GF-D8 (cell line): ENCODE measurements at places on chromosomes 6 and 20.

DNA sequence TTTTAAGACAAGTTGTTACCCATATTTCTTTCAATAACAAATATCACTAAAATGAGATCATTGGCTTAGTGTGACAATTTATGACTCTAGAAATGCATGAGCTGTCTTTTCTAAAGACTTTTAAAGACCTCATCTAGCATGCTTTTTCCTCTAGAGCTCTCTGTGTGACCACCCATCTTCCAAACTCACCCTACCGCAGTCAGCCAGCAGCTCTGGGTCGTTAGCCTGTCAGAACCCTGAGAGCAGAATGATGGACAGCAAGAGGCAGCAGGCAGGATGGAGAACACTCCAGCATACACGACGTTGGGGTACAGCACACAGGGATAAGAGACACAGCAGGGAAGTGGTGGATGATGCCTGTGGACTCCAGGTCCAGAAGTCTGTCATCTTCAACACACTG, 45.1 kb upstream of the TBX18 start:
- DNase-seq = no peak

DNA sequence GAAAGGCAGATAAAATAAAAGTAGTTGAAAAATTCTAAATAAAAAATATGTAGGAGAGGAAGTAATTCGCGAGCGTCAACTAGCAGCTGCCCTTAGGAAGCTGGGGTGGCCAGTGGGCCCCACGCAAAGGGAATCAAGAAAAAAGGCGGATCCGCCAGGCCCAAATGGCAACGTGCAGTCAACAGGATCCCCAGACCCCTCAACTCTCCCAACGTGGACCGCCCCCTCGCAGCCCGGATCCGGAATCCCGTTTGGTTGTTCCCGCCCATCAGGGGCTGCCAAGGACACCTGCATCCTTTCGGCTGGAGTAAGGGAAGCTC, 296 bp downstream of the DZANK1 start:
- no peak for DNase-seq

- no peak for DNase-seq
Observed at GRCh38 chr6:147704691-147705090, 196.2 kb downstream of the SAMD5 start.

GRCh38 chr20:62741191-62741691, 32.6 kb downstream of the NTSR1 start:
- DNase-seq = no peak

GRCh38 chr6:56172144-56172543, 75.2 kb downstream of the COL21A1 start:
- DNase-seq = no peak

DNA sequence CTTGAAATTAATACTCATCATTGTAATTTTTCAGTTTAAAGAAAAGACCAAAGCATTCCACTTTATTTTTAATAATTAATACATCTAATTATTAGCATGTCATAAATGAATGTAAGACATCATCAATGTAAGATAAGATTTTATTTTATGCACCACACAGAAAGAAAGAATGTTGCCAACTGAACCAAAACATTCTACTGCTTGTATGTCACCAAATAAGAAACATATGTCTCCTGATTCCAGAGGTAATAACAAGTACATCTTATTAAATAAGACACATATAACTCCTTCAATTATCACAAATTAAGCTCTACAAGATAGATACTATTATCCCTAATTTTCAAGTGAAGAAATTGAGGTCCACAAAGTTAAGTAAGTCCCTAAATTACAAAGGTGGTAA, 189.5 kb downstream of the GMDS start:
- no peak for DNase-seq

GRCh38 chr6:32329141-32329540, 42.6 kb downstream of the TSBP1 start:
- DNase-seq = no peak

DNA sequence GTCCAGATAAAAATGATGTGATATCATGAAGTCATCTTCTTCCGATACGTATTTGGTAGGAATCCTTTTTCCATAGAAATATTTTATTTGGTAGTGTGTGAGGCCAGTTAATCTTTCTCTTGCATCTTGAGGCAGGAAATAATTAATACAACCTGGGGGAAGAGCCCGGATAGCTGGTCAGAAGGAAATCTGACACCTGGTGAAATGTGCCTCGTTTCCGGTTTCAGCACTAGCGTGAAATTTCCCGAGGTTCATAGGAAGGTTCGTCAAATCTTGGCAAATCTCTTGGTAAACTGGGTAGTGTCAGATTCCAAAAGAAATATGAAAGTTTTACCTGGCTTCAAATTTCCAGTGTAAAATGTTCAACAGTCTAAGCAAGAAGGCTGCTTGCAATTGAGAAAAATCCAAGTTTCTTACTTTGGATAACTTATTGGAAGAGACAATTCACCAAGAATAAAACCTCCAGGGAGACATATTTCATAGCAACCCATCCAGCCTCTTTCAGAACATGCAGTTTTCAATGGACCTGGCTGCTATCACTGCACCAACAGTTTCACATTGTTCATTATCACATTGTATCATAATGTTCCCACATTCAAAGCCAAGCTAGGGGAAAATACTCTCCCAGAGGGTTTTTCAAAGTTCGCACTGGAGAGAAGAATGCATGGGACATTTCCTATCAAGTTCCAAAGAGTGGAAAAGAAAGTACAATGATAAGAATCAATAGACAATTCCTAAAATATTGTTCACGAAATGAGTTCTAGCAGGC, 454.5 kb upstream of the CITED2 start:
- no peak for DNase-seq

DNA sequence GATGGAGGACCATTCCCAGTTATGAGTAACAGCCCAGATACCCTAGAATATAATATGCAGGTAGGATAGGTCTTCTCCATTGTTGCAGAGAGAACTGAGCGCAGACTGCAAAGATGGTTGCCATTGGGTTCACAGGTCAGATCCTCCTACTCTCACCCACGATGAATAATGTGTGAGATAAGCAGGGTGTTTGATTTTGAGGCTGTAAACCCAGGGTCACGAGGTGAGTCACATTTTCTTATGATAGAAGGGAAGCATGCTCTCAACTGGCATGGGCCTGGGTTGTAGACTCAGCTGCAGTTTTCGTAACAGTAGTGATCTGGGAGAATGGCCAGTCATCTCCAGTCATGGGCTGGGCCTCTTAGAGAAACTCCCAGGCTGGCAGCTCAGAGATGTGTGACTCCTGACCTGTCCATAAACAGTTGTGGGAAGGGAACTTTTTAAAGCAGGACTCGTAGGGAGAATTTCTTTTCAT, 74.2 kb downstream of the CD164 start:
- DNase-seq = peak; percentile 60

- no peak for DNase-seq
Observed at GRCh38 chr6:157188213-157188612, 135.1 kb downstream of the TMEM242 start.

DNA sequence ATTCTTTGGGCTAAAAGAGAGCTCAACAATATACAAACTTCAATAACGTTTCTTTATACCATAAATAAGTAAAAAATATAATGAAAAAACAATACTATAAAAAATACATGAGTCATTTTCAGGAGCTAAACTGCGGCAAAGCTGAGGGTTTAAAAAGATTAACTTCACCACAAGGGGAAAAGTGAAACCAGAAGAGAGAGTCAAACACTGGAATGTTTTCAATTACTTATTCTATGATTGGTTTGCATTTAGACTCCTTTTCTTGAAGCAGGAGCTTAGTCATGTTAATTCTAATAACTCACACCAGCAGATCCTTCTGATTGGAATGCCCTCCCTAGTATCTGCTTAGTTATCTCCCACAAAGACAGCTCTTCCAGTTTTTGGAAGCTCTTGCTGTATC, 627.3 kb downstream of the UTRN start:
- no peak for DNase-seq

- DNase-seq = no peak
Observed at GRCh38 chr6:157172231-157172701, 151.1 kb downstream of the TMEM242 start.

- peak; percentile 36 for DNase-seq
Observed at GRCh38 chr6:32883789-32884188, 29.8 kb downstream of the PSMB9 start.

DNA sequence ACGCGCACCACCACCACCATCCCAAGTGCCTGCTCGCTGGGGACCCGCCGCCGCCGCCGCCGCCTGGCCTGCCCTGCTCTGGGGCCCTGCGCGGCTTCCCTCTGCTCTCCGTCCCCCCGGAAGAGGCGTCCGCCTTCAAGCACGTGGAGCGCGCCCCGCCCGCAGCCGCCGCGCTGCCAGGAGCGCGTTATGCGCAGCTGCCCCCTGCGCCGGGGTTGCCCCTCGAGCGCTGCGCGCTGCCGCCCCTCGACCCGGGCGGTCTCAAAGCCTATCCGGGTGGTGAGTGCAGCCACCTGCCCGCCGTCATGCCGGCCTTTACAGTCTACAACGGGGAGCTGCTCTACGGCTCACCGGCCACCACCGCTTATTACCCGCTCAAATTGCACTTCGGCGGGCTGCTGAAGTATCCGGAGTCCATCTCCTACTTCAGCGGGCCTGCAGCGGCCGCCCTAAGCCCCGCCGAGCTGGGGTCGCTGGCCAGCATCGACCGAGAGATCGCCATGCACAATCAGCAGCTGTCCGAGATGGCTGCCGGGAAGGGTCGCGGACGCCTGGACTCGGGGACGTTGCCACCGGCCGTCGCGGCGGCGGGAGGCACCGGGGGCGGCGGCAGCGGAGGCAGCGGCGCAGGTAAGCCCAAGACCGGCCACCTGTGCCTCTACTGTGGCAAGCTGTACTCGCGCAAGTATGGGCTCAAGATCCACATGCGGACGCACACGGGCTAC, 7.2 kb downstream of the PRDM13 start:
- no peak for DNase-seq

- DNase-seq = peak; percentile 26
Observed at GRCh38 chr6:116287689-116288282, 8.1 kb upstream of the TSPYL1 start.

- no peak for DNase-seq
Observed at GRCh38 chr20:23043376-23043775, 6.1 kb downstream of the THBD start.

GRCh38 chr6:13554929-13555333, 19.5 kb upstream of the SIRT5 start:
- DNase-seq = no peak

DNA sequence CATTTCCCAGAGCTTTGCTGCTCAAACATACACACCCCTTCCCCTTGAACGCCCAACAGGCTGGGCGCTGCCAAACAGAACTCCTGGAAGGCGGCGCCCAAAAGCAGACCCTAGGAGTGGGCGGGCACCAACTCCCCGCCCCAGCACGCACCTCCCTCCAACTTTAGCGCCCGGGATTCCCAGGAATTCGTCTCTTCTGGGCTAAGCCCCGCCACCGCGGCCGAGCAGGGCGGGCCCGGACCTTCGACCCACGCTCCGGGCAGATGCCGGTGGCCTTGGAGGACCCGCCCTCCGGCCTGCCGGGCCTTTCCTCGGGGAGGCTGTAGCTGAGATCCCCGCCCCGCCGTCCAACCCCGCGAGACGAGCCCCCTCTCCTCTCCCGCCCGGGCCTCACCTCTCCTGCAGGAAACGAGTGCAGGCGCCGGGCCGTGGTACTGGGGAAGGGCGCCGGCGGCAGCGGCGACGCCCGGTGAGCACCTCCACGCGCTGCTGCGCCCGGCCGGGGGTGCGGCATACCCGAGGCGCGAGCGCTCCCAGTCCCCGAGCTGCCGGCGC, 659 bp downstream of the MCUR1 start:
- DNase-seq = peak; percentile 27

GRCh38 chr20:13648291-13649228, 9.8 kb upstream of the TASP1 start:
- DNase-seq = no peak

DNA sequence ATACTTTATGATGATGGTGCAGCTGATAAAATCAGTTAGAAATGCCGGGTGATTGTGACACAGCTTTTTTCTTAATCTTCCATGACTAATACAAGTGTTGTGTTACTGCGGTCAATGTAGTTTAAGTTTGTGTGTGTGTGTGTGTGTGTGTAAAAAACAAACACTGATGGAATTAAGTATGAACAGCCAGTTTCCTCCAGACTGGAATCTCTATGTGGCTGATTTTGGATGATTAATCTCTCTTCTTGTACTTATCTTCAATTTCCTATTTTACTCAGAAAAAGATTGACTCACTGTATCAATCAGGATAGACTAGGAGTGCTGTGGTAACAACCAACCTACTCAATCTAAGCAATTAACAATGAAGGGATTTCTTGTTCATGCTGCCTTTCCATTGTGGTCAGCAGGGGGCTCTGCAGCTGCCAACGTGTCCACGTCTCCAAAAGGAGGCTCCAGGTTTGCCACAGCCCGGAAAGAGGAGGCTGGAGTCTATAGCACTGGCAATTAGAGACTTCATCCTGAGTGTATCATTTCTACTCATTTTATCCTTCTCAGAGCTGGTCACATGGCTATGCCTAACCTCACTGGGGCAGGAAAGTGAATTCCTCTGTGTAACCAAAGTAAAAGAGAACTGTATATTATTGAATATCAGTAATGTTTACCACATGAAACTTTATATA, 107.7 kb downstream of the CD109 start:
- no peak for DNase-seq

DNA sequence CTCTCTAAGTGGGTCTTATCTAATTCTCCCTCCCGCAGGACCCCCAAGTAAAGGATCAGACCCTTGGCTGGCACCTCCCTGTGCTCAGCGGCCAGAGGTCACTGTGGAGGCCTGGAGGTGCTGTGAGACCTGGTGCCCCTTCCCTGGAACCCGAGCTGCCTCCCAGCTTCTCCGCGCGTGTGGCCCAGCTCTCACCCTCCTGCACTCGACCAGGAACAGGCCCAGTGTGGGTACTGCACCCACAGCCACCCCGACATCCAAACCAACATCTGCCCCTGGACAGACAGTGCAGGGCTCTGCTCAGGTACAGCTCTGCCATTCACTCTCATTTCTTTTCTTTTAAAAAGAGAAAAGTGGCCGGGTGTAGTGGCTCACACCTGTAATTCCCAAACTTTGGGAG, 42.4 kb downstream of the TMEM242 start:
- no peak for DNase-seq

DNA sequence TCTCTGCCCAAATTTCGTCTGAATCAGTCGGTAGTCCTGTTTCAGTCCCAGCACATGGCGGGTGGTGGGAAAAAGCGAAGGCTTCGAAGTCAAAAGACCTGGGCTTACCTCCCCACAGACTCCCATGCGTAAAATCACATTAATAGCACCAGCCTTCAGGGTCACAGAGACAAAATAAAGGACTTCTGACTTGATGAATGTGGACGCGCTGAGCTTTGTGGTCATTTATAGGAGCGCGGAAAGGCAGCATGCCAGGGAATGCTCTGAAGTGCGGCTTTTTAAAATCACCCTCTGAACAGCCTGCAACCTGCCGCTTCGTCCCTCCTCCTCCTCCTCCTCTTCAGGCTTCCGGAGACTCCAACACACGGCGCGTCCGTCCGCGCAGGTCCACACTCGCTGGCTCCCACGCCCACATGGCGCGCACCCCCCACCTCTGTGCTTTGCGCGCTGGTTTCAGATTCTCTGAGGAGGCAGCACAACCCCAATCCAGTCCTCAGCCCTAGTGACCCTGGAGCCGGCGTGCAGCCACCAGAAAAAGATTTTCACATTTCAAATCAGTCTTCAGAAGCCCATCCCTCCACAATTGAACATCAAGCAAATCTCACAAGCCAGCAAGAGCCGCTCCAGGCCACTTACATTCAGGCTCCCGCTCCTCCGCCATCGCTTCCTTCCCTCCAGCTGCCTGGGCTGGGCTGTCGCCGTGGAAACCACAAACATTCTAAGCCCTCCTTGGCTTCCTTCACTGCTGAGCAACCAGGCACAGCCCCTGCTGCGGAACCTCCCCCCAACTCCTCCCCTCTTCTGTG, at the start of gene C6orf118:
C6orf118 (minus strand) TSS at position 680 of the 806 bp plus-strand sequence; CDS start at position 661, 19 bp downstream.
- no peak for DNase-seq

GRCh38 chr6:66926060-66926459, 1219.0 kb upstream of the EYS start:
- DNase-seq = no peak
